ENCODE measurements at places on chromosomes 11 and 22.

DNA sequence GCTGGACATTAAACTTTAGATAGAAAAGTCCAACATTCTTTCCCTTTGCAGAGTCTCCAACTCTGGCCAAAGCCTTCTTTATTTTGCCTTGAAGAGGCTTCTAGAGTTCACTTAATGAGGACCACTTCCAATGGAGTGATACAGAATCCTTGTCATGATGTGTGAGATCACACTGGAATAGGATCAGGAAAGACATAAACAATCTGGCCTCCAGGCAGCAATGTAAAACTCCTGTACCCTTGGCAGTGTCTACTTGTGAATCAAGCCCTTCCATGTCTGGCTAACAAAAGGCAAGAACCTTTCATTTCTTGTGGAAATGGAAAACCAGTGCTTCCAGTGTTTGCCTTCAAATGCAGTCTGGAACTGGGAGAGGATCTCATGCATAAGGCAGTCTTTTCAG, 56.5 kb upstream of the FIBIN start:
- no peak for DNase-seq

- DNase-seq, result no peak
Observed at GRCh38 chr22:32830473-32830872, 29.0 kb downstream of the TIMP3 start.

DNA sequence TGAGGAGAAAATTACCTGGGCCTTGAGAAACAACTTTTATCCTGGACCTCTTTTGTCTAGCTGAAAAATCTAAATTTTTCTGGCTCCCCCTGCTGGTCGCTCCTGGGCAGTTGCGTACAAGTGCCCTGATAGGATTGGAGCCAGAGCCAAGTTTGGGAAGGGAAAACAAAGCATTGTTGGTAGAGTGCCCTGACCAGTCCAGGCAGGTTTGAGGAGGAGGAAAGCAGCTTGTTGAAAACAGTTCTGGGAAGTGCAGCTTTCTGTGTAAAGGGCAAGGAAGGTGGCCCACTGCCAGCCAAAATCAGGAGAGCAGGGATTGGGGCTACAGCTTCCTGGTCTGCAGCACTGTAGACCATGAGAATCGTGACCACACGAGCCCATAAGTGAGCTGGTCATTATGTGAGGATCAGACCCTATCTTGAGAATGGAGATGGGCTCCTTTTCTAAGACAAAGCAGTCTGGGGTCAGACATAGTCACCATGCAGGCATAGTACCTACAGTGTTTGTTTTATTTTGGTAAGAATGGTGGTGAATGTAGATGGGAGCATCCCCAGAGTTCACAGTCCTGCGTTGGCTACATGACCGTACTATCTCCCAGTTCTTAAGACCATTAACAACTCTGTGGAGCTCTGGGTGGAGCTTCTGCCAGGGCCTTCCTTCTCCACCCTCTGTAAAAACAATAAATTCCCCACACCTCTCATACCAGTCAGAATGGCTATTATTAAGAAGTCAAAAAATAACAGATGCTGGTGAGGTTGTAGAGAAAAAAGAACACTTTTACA, 21.3 kb upstream of the PIK3IP1 start:
- DNase-seq, result peak; percentile 91

DNA sequence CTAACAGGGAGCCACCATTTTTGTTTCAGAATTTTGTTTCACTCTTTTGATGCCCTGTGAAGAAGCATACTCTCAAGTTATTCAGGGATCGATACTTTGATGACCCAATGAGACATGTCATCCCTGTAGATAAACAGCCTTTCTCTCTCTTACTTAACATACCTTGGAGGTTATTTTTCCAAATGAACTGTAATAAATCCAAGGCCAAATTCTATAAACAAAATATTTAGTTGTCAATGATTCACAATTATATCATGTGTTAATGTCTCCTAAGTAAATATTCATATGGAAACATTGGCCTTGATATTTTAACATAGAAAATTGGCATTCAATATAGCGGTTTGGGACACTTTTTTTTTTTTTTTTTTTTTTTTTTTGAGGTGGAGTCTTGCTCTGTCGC, 97.5 kb downstream of the LUZP2 start:
- DNase-seq, result no peak

- DNase-seq, result no peak
Observed at GRCh38 chr11:35270342-35270741, 131.4 kb downstream of the CD44 start.

DNA sequence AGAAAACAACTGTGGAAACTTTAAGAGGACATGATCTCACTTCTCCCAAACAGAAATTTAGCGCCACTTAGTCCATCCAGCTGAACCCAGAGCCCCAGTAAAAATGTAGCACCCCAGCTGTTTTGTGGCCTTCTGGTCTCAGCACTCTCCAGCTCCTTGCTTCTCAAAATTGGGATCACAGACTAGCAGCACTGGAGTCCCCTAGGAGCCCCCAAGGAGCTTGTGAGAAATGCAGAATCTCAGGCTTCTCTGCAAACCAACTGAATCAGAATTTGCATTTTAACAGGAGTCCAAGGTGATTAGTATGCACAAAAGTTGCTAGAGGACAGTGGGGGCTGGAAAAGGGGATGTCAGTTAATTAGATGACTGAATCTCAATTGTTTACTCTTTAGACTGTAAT, 89.8 kb upstream of the FIBIN start:
- no peak for DNase-seq

DNA sequence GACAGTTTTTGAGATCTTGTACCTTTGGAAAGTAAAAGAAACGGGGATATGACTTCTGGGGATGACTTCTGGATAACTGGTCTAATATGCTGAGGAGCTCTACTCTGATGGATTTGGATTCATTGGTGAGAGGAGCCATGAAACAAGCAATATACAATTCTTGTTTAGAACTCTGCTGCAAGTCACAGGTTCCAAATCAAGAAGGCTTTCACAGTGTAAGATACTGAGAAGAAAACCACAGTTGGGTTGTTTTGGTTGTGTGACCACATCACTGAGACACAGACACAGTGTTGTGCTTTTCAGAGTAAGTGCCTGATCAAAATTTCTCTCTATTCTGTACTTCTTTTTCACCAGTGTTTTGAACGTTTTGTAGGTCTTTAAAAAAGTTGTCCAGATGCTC, 13.1 kb upstream of the UCP2 start:
- no peak for DNase-seq
